ENCODE measurements at places on chromosomes 3 and 15.

DNA sequence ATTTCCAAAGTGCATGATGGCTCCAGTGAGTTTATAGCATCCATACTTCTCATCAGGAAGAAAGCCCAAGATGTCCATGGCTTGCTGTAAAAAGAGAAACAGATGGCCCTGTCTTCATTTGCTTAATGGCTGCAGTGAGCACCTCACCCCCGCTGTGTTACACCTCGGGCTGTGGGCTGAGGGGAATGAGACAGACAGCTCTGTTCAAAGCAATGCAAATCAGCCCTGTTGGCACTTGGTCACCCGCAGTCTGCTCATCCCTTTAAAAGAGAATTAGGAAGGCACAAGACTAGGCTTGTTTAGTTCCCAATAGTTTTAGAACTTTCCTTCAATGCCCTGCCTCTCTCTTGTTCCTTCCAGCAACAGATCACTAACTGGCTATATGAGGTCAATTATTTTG is 25.2 kb downstream of the MYH15 start:
- DNase-seq = no peak

DNA sequence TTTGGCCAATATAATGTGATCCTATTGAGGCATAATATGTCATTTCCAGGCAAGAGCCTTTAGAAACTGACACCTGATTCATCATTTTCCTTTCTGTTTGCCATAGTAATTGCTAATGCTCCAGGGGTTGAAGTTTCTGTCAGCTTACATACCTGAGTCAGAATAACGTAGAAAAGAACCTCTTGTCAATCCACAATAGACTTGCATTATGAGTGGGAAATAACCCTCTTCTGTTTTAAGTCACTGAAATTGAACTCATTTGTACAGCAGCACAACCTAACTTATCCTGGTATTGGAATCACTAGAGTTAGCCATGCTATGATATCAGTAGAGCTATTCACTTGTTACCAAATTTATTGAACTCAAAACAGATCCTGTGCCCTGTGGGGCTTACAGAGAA is 101.7 kb upstream of the TP63 start:
- DNase-seq = no peak

GRCh38 chr3:56879436-56880215 is 77.9 kb upstream of the ARHGEF3 start:
- peak; percentile 74 for DNase-seq

- DNase-seq = peak; percentile 83
Measured at GRCh38 chr3:187139126-187139894, at the start of gene RPL39L. Gene RPL39L (minus strand): TSS chr3:187139496. CDS start chr3:187121300, 18,196 bp downstream.

- no peak for DNase-seq
Measured at GRCh38 chr3:71078723-71079525, 504.6 kb downstream of the FOXP1 start.

DNA sequence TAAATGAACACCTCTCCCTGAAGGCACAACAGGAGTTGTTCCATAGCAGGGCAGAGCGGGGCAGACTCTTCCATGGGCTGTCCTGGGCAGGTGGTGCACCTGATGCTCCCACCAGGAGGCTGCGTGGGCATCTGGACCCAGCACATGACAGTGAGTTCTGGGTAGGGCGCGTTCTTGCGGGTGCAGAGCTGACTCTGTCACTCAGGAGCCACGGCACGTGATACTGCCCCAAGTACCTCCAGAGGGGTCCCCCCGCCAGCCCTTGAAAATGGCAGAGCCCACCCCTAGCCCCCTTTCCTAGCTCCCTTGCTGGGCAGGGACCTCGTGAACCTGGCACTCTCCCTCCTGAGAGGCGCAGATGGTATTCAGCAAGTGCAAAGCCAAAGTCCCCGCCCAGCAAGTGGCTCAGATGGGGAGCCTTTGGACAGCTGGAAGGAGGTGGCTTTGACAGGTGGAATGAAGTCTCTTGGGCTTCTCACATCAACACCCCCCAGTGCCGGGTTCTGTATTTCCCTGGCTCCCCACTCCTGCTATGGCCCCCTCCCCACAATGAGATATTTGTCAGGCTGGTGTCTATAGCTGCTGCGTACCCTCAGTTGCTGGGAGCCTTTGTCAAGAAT is 172.1 kb downstream of the TBC1D2B start:
- DNase-seq = no peak

- DNase-seq = no peak
Measured at GRCh38 chr3:9600597-9600996, 47.0 kb upstream of the LHFPL4 start.

DNA sequence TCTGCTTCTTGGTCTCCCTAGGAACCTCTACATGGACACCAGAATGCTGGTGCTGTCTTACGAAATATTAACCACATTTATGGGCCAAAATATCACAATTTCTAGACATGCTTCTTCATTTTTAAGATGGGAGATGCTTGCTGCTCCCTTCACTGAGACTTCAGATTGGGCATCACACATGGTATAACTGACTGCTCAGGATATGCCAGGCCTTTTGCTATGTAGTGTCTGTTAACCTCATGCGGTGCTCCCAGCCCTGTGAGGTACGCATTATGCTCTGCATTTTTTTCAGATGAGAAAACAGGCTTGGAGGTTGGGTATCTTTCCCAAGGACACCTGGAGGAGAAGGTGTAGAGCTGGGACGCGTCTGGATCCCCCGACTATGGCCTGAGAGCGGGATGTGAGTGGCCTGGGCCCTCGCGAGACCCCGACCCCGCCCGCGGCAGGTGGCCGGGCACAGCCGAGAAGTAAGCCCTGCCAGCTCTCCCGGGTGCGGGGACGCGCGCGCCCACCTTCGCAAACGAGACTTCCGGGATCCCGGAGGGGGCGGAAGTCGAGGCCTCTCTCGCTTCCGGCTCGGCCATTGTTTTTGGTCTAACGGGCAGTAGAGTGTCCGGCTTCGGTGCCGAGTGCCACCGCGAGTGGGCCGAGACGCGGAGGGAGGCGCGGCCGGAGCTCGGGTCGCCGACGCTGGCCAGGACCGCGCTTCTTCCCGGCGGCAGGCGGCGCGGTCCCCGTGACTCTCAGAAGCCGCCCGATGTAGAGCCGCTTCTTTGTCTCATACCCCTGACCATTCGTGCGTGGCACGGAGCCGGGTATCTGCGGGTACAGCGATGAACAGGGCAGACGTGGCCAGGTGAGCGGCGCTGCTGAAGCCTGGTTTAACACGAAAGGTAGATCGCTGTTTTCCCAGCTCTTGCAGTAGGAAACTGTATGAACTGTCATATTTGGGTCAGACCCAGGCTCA is at the start of gene ZKSCAN7:
TSS of gene ZKSCAN7 (plus strand) at position 568 of the 967 bp plus-strand sequence. CDS start 1,855 bp downstream, outside the sequence.
- DNase-seq = peak; percentile 46

- no peak for DNase-seq
Measured at GRCh38 chr15:94743668-94744067, 512.3 kb downstream of the MCTP2 start.

DNA sequence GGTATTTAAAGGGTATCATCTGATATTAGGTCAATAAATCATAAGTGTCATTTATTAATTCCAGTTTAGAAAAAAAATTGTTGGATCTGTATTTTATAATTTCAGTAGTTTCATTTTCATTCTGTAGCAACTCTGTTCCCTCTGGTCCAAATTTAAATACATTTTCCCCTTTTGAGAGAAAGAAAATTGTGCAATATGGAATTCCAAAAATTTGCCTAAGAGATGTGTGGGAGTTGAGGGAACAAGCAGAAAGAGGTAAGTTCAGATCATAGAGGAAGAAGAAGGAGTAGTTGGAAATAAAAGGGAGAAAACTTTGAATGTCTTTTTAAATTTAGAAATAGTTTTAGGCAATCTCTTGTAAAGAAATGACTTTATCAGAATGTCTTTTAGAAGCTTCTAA is 48.9 kb upstream of the MME start:
- peak; percentile 77 for DNase-seq

- DNase-seq = no peak
Measured at GRCh38 chr15:69826819-69827175, 270.9 kb downstream of the TLE3 start.

- no peak for DNase-seq
Measured at GRCh38 chr3:109803274-109803673, 465.9 kb upstream of the DPPA4 start.

- no peak for DNase-seq
Measured at GRCh38 chr3:160278210-160278609, 53.0 kb downstream of the C3orf80 start.

- no peak for DNase-seq
Measured at GRCh38 chr15:43515741-43516140, 1.7 kb upstream of the MAP1A start.

DNA sequence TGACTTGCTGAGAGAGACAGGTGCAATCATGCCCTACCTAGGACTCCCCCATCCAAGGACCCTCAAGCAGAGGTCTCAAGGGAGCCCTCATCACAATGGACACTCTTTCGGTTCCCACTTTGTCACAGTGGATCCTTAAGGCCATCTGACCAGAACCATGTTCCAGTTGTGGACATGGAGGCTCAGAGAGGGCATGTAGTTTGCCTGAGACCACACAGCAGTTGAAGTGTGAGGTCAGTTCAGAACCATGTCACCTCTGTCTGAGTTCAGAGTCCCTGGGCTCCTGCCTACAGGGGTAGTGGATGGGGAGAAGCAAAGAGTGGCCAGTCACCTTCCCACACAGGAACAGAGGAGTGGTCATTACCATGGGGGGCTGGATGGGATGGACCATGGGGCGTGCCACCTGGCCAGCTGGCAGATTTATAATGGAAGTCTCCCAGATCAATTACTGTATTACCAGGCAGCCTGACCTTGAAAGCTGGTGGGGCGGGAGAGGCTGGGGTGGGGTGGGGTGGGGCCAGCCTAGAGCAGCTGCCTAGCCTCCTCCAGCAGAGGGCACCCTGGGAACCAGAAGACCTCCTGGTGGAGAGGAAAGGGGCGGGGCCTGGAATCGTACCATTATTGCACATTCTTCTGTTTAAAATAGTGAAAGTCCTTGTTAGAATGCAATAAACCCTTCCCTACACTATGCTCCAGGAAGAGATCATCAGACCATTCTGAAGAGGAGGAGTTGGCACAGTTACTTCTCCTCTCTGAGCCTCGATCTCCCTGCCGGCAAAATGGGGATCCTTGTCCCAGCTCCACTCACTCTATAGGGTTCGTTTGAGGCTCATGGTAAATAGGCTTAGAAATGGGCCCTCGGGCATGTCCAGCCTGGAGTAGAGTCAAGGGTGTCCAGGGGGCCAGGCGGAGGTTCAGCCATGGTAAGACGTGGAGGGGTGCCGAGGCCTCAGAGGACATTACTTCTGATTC is 26.9 kb upstream of the LINGO1 start:
- peak; percentile 81 for DNase-seq

DNA sequence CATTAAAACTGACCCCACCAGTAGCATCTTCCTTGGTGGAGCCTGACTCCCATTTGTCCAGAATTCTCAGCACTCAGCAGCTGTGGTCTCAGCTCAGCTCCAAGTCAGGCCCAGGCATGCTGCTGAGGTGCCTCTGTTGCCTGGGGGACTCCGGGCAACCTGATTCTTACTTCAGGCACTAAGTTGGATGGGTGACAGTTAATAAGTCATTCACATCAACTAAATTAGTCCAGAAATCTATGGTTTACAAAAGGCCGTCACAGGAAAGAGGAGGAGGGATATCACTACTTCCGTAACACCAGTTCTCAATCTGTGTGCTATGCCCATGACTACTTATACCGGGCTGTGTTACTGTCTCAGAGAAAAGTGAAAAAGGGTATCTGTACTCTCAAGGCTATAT is 310.2 kb downstream of the SATB1 start:
- no peak for DNase-seq

- no peak for DNase-seq
Measured at GRCh38 chr3:191324936-191325335, 4.3 kb upstream of the CCDC50 start.

DNA sequence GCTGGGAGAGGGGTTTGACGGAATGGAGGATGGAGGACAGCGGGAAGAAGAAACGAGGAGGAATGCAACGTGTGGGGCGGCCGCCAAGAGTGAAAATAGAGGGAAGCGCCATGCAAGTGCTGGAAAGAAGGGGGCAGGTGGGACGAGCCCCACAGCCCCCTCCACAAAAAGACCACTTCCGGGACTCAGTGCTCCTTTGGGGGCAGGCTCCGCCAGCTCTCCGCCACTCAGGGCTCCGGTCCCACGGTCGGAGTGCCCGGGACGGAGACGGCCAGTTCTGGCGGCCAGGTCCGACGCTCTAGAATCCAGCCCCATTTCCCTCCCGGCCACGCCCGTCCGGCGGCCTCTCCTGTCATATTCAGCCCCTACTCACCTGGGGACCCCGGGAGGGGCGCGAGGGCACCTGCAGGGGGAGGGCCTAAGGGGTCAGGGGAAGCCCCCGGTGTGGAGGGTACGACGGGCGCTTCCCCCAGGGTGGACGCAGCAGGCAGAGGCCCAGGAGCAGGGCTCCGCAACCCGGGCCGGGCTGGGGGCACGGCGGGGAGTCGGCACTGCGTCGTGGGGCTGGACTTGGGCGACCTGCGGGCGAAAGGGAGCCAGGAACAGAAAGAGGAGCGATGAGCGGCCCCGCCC is 25.5 kb upstream of the CSPG4 start:
- DNase-seq = no peak
